ENCODE measurements at places on chromosomes 3 and 15.

DNA sequence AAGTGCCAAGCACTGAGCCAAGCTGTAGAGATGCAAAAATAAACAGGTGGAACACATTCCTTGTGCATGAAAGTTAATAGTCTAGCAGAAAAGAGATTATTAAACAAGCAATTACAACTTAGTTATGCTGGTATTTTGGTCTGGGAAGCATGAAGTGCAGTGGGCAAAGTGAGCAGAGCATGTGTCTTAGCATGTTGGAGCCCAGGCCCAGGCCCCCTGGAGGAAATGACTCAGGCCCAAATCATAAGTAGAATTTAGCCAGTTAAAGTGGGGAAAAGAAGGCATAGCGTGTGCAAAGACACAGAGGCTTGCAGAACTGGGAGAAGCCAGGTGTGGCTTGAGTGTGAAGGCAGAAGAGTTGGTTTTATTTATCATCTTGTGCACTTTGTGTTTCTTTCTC is 163.8 kb upstream of the ATP11B start:
- no peak for DNase-seq

DNA sequence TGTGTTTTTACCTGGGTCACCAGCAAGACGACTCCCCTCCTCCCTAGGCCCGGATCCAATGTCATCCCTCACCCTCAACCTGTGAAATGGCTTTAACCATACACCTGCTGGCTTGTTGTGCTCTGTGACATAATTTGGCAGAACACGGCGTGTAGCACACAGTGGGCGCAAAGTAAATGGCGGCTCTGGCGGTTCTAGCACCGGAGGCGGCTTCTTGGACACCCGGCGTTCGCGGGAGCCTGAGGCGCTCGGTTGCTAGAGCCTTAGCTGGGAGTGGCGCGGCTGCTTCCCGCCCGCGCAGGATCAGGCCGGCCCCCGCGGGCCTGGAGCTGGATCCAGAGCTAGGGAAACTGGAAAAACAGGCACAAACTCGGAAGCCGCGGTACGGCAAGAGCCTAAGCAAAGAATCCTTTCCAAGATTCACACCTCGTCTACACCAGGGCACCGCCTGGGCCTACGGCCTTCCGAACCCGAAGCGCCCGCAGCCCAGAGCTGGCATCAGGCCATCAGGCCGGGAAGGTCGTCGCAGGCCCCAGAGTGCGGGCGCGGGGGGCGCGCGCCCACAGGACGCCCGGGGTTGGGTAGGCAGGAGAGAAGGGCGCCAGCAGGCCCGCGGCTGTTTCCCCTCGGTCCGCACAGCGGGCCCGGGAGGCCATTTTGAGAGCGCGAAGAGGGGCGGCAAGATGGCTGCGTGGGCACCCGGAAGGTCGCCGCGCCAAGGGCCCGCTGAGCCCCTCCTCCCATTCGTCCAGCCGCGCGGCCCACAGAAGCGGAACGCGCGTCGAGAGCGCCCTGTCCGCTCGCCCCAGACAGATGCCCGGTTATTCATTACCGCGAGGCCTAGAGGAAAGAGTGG is 43.9 kb upstream of the POLG start:
- DNase-seq = no peak

DNA sequence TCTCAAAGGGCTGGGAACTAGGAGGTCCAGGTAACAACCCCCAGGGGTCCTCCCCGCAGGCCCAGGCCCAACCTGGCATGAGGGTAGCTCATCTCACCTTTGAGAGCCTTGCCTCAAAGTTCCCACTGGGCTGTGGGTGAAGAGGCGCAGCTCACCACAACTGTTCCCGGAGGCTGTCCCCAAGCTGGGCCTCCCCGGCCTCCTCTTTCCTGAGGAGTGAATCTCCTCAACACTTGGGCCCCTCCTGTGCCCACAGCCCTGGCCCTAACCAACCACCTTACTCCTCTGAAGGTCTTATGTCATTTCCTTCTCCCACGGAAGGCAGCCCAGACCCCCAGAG is 27.5 kb upstream of the CORO2B start:
- DNase-seq = no peak

- no peak for DNase-seq
Observed at GRCh38 chr3:67357610-67358458, 296.6 kb downstream of the SUCLG2 start.

- no peak for DNase-seq
Observed at GRCh38 chr3:60528651-60529050, 722.6 kb downstream of the FHIT start.

- DNase-seq = no peak
Observed at GRCh38 chr3:187024536-187025226, 94.4 kb downstream of the ST6GAL1 start.

- DNase-seq = no peak
Observed at GRCh38 chr3:119726909-119727308, 24.1 kb downstream of the CFAP91 start.

GRCh38 chr3:135966271-135966961 is 888 bp downstream of the PPP2R3A start:
- DNase-seq = no peak

DNA sequence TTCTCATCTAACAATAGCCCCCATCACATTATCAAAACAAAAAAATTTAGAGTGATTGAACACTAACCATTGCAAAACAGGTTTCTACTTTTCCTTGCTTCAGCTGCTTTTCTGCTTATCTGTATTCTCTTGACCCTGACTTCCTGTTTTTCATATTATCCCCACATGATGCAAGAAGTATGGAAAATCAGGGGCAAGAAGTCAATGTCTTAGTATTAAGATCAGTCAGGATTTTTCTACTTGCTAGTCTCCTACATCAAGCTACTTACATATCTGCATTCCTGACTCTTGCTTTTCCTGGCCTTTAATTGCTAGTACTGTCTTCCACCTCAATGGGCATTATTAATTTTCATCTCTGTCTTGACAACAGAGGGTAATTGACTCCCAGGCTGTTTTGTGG is 300.2 kb downstream of the OTOL1 start:
- no peak for DNase-seq

GRCh38 chr15:36370731-36371112 is 208.7 kb upstream of the CDIN1 start:
- DNase-seq = no peak

GRCh38 chr3:63384382-63384781 is 106.3 kb downstream of the SYNPR start:
- DNase-seq = no peak

DNA sequence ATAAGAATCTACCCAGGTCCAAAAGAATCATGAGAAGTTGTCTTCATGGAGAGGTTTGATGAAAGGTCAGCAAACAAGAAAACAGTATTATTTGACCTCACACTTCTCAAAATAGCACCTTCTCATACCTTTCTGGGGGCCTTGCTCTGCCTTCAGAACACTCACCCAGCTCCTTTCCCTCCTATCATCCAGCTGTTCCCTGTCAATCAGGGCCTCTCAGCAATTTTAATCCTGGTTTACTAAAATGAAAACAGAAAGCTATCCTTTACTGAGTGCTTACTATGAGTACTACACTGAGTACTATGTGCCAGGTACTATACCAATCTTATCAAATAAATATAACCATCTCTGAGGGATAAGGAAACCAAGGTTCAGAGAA is 138.6 kb downstream of the GAP43 start:
- no peak for DNase-seq

GRCh38 chr3:133237380-133237779 is 162.5 kb upstream of the BFSP2 start:
- DNase-seq = no peak

GRCh38 chr3:18830087-18830486 is 318.2 kb upstream of the KCNH8 start:
- DNase-seq = no peak

DNA sequence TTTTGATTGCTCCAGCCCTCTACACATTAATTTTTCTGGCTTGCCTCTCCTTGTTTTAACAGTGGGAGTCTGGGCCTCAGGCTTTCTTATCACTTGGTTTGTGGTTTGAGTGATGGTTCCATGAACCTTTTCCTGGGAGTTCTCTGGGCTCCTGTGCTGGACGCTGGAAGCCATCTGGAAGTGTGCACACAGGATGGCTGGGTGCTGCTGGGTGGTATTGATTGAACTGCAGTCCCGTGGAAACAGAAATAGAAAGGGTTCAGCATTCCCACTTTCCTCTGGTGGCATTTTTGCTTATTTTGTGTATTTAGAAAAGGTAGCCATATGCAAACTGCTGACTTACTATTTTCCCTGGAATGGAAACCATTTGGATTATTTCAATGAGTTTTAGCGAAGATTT is 25.6 kb downstream of the MITF start:
- no peak for DNase-seq

DNA sequence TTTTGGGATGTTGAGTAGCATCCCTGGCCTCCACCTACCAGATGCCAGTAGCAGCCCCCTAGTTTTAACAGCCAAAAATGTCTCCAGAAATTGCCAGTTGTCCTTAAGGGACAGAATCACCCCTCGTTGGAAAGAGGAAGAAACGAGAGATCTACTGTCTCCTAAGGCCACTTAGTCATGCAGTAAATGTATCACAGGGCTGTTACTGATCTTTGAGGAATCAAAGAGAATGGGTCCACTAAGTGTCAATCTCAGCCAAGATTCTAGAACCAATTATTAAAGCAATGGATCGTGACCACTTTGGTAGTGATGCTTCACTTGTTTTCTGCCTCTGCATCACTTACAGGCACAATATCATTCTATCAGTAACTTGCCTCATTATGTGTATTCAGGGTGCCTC is 26.4 kb downstream of the POLG start:
- no peak for DNase-seq

DNA sequence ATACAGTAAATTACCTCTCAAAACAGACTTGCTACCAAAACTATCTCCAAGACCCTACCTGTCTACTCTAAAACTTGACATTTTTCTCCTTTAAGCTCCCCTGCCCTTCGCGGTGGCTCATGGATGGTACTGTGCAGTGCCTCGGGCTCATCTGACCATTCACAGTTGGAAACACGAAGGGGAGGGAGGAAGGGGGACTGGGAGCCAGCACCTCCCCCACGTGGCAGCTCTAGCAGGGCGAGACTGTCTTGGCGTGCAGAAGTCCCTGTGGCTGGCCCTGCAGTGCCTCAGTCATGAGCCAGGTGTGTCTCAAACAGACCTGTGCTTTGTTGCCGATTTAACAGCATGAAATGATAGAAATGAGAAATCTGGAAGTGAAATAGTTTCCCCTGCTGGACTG is 372.0 kb downstream of the GABRG3 start:
- no peak for DNase-seq

DNA sequence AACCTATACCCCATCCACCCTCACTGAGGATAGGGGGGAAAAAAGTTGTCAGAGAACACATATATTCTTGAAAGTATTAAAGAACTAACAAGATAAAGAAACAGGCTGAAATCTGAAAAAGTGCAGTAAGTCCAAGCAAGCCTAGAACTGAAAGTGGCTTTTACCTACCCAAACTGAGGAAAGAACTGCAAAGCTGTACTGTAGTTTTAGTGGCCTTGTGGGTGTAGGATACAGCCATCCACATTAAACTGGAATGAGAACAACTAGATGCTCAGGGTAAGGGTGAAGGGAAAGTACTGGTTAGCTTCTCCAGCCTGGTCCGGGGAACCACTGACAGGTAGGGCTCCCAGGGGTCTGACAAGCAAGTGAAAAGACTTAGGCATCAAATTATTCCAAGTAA is 10.1 kb downstream of the UBP1 start:
- DNase-seq = no peak

DNA sequence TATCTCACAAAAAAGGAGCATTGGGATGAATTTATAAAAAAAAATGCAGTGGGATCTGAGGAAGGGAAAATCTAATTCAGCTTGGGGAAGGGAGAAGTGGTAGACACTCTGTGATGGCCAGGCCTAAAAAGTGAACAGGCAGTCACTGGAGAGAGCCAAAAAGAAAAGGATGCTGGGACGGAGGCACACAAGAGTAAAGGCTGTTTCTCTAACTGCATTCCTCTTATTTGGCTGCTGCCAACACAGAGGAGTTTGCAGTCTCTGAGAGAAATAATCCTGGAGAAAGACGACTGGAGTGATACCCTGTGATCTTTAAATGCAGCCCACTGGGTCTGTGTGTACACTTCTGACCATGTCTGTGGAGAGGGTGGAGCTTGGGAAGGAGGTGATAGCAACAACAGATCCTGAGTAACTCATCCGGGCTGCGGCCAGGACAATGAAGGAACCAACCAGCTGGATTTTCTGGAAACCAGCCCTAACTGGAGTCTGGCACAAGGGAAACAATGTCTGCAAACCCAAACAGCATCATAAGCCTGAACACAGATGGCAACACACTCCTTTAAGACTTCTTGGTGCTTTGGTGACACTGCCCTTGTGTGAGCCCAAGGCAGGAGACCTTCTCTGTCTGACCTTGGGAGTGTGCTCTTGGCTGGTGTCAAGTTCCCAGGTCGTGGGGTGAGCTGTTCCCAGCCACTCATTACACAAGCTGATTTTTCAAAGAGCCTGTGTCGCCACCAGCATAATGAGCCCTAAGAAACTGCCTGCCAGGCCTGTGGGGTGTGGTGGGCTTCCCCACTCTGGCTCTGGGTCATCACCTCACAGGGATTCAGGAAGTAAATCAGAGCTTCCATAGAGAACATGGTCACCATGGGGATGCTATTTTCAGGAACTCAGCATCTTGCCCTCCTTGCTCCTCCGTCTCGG is 8.0 kb downstream of the FYCO1 start:
- no peak for DNase-seq

GRCh38 chr3:113606539-113607218 is 74.3 kb downstream of the SIDT1 start:
- no peak for DNase-seq

- DNase-seq = no peak
Observed at GRCh38 chr3:22729981-22730380, 473.1 kb upstream of the UBE2E2 start.

GRCh38 chr3:87828046-87828445 is 230.8 kb downstream of the CGGBP1 start:
- DNase-seq = no peak

DNA sequence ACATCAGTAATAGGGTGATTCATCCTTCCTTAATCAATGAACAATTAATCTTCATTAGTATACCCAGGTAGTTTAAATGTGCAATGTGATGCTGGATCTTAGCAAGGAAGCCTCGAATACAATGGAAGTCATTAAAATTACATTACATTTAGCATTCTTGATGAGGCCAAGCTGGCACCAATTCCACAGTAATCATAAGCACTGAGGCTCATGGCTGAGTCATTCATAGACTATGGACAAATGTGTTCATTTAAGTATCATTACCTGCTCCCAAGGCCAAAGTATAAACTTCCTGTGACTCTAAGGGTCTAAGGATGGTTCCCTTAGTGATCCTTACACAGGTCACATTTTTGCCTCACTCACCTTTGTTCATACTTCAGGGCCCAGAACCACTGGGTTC is 266.4 kb upstream of the CDIN1 start:
- DNase-seq = no peak

DNA sequence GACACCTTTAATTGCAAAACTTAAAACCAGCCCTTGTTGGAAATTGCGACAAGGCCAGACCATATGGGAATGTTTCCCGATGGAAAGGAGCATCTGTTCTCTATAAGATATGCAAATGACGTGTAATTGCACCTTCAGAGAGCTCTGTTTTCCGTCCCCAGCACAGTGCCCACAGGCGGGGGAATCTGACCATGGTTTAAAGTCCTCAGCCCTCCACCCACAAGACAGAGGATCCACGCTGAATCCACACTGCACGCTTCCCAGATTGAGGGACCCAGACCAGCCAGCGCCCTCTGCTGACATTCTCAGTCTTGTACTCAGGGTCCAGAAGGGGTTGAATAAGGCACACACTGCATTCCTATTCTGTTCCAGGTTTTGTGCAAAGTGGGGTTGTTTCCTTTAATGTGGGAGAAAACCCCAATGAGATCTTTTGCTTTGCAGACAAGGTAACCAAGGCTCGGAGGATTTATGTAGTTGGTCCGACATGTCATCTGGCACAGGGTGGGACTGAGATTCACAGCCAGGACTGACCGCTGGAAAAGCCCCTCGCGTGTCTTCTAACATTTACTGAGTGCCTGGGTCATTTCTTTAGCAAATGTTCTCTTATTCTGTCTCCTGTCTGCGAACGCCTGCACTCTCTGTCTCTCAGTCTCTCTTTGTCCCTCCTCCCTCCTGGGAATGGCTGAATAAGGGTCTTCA is 36.8 kb upstream of the KLHL25 start:
- no peak for DNase-seq

Data from activated CD8-positive, alpha-beta memory T cell treated with anti-CD3 and anti-CD28 coated beads for 1 hour (primary cell).